Progenitor cell of endocrine pancreas (in vitro differentiated cells): ENCODE measurements at places on chromosomes 1 and 21.
A peak's percentile ranks its signal among the peaks of the same experiment; 100 is the strongest.

DNA sequence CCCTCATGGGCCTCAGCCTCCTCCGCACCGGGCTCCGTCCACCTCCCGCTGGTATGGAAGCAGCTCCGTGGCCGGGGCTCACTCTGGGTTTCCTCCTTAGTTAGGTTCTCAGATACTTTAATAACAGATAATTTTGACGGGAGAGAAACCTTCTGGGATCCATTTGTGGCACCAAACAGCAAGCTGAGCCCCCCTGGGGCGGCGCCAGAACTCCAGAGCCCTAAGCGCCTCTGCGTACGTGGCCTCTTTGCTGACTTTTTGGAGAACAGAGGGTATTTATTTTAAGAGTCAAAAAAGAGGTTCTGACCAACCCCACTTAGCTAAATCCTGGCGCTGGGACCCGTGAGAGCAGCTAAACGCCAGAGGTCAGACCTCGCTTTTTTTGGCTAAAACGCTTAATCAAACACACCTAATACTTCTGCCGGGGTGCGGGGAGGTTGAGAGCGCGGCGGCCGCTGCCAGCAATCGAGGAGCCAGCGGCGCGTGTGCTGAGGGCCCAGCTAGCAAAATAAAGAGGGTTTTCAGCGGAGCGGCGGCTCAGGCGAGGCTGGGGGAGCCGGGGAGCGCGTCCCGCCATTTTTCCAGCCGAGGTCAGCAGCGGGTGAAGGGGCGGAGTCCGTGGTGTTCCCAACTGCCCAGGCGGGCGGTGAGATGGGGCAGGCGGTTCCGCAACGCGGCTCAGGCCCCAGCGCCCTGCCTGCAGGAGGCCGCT is 171.7 kb downstream of the PRDM16 start:
- no peak overlapping the region for H3K27ac ChIP-seq
- no peaks in the 10 kb centered on the region for H3K27me3 ChIP-seq
- DNase-seq = no peak
- H3K4me1 ChIP-seq = peaks cover 37% of the 10 kb centered on the region

DNA sequence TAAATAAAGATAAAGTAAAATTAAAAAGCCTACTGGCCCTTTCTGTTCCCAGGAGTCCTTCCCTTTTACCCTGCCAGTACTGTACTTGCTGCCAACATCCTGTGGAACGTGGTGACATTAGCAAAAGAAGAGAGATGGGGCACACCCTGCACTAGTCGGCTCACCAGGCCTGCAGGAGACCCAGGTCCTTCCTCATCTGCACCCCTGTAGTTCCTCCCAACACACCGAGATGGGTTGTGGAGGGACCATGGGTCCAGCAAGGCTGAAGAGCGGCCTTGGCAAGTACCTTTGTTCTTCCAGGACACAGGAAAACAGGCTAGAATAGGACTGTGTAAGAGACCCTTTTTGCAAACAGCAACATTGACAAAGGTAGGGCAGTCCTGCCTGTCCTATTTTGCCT is 98.7 kb upstream of the TMPRSS2 start:
- no peak overlapping the region for H3K4me3 ChIP-seq
- H3K27me3 ChIP-seq = peaks cover 2% of the 10 kb centered on the region
- H3K36me3 ChIP-seq = no peaks in the 10 kb centered on the region

DNA sequence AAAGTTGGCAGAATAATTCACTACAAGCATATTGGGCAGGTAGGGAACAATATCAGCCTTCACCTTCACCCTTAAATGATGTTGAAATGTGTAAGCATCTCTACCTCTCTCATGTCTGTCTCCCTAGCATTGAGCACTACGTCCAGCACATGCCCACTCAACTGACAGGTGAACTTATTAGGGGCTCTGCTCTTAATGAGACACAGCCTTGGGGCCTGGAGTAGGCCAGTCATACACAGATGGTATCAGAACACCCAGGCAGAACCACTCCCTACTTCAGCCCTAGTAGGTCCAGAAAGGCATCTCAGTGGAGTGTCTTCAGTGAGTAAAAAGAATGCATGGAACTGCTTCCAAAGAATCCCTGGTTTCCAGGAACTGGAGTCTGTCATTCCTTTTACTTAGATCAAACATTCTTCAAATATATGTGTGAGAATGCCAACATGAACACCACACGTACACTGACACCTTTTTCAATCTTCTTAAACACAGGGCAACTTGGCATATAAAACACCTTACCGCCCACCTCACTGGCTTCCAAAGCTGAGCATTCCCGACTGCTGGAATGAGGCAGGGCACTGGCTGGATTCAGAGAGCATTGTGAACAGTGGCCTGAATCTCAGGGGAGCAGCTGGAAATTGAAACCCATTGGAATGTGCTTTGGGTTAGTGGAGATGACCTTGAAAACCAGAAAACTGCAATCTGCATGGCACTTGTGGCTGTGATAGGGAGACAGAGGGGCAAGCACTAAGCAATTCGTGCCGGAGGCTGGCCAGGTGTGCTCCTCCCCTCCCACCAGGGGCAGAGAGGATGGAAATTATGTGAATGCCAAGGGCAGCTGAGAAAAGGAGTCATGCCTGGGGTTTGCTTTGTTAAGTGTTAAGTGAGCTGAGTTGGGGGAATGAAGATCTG is 24.2 kb upstream of the HSD3B1 start:
- DNase-seq = no peak
- peaks cover 20% of the 10 kb centered on the region for H3K4me1 ChIP-seq
- no peaks in the 10 kb centered on the region for H3K36me3 ChIP-seq
- H3K4me3 ChIP-seq = no peak overlapping the region
- H3K27ac ChIP-seq = peak overlapping the region; percentile 35

GRCh38 chr1:199913318-199913717 is 114.2 kb upstream of the NR5A2 start:
- no peaks in the 10 kb centered on the region for H3K27me3 ChIP-seq
- H3K27ac ChIP-seq = no peak overlapping the region
- DNase-seq = no peak
- H3K36me3 ChIP-seq = no peaks in the 10 kb centered on the region
- peaks cover 7% of the 10 kb centered on the region for H3K4me1 ChIP-seq

GRCh38 chr1:58861506-58861905 is 77.7 kb upstream of the JUN start:
- peaks cover 21% of the 10 kb centered on the region for H3K4me1 ChIP-seq
- H3K27ac ChIP-seq = no peak overlapping the region
- DNase-seq = no peak
- no peaks in the 10 kb centered on the region for H3K36me3 ChIP-seq
